GM23338 (cell line): ENCODE measurements at places on chromosomes 1 and 21.

- DNase-seq: no peak
Measured at GRCh38 chr1:9985001-9985400, 12.0 kb upstream of the RBP7 start.

DNA sequence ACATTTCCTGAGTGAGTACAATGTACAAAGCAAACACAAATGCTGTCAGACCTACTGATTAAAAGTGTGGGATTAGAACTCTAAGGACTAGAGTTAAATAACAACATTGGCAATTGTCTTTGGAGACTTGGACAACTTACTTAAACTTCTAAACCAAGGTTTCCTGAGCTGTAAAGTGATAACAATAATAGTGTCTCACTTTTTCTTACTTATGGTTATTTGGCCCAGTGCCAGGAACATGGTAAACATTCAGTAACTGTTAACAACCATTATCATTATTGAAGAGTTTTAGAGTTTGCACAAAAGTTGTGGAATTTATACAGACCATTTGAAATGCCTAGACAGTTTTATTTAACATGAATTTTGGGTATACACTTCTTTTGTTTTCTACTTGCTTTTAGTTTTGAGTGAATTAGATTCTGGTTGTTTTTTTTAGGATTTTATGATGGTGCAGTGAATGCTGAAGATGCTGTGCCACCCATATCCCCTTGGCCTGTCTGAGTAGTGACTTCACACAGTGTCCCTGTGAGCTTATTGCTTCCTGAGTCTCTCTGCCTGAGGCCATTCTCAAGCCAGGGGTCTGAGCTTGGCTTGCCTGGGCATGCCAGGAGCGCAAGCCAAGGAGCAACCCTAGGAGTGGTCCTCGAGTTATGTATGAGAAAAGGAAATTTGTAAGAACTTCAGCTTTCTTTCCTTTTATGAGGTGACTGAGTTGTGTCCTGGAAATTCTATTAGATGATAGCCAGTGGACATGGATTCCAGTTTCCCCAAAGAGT is 932.8 kb downstream of the TTLL7 start:
- no peak for DNase-seq

DNA sequence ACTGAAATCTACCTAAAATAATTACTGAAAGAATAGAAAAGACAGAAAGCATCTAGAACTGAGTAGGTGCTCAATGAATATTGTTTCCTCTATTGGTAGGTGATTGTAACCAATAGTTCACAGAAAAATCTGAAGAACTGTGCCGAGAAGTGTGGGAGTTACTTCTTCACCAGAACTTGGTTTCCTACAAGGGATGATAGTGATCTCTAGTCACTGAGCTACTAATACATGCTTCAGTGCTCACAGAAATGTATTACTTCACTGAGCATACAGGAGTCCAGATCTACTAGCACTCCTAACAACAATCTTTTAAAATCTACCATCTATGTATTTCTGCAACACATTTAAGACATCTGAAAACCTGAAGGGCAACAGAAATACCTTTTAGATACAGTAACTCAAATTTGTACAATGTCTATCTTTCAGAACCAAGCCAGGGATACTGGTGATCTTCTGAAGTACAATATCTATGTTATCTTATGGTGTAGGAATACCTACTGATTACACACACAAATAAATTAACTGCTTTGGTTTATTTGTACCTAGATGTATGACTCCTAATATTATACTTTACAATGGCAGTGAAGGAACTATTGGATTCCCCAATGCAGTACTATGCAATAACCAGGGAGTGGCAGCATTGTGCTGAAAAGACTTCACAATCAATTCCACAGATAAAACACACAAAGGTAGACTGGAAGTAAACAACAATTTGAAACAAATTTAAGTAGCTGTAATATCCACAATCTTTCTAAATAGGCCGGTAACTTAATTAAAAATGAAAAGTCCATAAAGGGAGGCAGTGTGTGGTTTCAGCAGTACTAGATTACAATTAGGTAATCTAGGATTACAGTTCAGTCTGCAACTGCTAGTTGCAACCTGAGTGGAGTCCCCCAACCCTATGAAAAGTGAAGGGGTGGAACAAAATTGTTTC is 243.0 kb downstream of the SLC45A1 start:
- peak; percentile 75 for DNase-seq

DNA sequence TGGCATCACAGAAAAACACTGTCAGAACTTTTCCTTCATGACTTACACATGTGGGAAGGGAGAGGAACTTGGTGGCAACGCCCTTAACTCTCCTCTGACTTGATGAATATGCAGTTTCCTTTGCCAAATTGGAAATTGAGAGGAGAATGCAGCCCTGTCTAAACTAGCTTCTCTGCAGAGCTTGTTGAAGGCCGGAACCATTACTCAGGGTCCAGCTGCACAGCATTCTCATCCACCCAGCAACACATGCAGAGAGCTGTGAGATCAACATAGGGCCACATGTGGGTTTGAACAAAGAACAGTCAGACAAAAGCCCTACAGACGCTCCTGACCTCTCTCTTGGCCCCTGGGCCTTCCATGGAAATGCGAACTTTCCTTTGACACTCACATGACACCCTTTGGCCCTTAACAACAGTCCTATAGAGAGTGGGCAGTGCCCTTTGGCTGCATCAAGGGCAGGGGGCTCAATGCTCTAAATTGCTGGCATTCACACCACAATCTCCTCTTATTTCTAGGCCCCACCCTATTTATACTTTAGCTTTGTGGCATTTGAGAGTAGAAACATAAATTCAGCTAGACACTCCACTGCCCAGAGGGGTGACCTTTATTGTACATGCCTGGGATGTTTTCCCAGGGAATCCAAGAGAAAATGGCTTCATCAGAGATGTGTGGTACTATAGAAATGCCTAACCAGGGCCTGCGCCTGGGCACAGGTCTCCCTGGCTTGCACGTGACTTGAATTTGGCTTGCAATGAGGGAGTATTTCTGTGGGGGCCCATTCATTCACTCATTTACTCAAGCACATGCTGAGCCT is 64.4 kb downstream of the CDC7 start:
- no peak for DNase-seq

- DNase-seq: peak; percentile 49
Measured at GRCh38 chr1:36769886-36770830, 264.2 kb downstream of the GRIK3 start.

GRCh38 chr1:206719169-206719839 is 34.6 kb downstream of the MAPKAPK2 start:
- no peak for DNase-seq

- no peak for DNase-seq
Measured at GRCh38 chr1:20830378-20830777, 43.3 kb upstream of the HP1BP3 start.

DNA sequence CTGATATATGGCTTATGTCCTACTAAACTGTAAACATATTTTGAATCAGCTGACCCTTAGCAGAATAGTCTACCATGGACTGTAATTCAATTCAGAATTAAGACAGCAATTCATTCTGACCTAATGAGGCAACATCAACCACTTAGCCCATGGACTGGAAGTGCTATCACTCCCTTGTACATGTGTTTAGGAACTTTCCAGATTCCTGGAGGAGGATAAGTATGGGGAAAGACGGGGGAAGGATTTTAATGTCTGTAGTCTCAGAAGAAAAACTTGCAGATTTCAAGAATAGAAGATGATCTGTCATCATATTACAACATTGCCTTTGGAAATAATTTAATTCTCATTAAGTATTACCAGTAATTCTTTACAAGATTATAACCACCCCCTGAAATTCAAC is 56.3 kb downstream of the PTGFR start:
- no peak for DNase-seq

GRCh38 chr1:19645411-19646251 is 1.5 kb downstream of the NBL1 start:
- no peak for DNase-seq

DNA sequence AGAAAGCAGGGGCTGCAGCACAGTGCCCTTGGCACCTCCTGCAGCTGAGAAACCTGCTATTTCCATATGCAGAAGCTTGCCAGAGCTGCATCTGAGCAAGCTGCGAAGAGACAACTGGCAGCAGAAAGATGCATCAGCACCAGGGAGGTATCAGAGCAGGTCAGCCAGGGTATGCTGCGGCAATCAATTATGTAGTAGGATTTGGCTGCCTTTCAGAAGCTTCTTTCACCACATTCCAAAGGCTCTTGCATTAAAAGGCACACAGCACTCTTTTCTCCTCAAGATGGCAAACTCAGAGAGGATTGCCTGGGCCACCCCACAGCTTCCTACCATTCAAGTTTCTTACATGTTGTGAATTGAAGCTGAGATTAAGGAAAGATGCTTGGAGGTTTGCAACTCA is 47.6 kb upstream of the RAP1A start:
- peak; percentile 22 for DNase-seq

GRCh38 chr1:19735440-19736127 is 64.1 kb downstream of the TMCO4 start:
- no peak for DNase-seq

- DNase-seq: no peak
Measured at GRCh38 chr1:177969109-177969508, 749 bp downstream of the SEC16B start.

- no peak for DNase-seq
Measured at GRCh38 chr21:33290441-33290840, 24.3 kb downstream of the IL10RB start.

DNA sequence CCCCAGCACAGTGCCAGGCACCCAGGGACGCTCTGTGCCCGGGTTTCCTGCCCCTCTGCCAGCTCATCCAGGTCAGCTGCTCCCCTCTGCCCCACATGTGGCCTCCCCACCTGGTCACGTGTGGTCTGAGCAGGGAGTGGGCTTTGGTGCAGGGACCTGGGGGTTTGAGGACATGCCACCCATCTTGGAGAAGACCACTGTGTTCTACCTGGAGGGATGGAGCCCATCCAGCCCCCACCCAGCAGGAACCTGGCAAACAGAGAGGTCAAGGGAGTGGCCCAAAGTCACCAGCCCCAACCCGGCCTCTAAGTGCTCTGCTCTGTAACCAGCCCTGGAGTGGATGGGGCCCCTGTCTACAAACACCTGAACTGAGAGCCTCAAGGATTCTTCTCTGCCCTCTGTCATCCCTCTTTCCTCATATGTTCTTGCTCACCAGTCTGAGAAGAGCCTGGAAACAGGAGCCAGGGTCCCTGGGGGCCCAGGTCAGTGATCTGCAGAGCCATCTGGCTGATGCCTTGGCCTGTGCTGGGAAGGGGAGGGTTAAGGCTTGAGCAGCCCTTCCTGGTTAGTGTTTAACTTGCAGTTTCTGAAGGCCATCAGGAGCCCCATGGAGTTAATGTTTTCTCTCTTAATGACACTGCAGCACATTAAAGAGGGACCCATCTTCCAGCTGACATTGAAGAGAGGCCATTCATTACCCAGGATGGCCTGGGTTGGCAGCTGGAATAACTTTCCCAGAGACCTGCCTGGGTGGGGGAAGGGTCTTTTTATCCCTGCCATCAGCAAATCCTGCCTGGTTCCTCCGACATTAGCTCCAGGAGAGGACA is 235.4 kb downstream of the PTPRU start:
- DNase-seq: no peak

DNA sequence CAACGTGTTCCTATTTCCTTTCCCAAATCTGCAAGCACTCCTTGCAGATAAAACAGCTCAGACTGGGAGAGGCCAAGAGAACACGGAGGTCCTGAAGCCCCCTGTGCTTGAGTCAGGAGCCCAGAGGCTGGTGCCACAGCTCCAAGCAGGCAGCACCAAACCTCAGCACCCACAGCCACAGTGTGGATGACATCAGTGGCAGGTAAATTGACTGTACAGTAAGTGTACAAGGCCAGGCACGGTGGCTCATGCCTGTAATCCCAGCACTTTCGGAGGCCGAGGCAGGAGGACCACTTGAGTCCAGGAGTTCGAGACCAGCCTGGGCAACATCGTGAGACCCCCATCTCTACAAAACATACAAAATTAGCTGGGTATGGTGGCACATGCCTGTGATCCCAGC is 1.9 kb upstream of the COL6A1 start:
- no peak for DNase-seq

- DNase-seq: no peak
Measured at GRCh38 chr21:45266518-45267389, 20.9 kb downstream of the POFUT2 start.

- peak; percentile 62 for DNase-seq
Measured at GRCh38 chr1:182952677-182953444, at the start of gene SHCBP1L. SHCBP1L (minus strand) TSS chr1:182953166; CDS start chr1:182953133, 33 bp downstream.

GRCh38 chr21:44366586-44367211 is 13.3 kb downstream of the TRPM2 start:
- DNase-seq: no peak

GRCh38 chr1:33047290-33047689 is 10.6 kb upstream of the AK2 start:
- no peak for DNase-seq

GRCh38 chr1:217281332-217281731 is 349.6 kb downstream of the GPATCH2 start:
- no peak for DNase-seq

GRCh38 chr1:153629971-153630370 is 1.7 kb downstream of the S100A1 start:
- no peak for DNase-seq

GRCh38 chr1:6592441-6592840 is 10.2 kb downstream of the KLHL21 start:
- DNase-seq: no peak

DNA sequence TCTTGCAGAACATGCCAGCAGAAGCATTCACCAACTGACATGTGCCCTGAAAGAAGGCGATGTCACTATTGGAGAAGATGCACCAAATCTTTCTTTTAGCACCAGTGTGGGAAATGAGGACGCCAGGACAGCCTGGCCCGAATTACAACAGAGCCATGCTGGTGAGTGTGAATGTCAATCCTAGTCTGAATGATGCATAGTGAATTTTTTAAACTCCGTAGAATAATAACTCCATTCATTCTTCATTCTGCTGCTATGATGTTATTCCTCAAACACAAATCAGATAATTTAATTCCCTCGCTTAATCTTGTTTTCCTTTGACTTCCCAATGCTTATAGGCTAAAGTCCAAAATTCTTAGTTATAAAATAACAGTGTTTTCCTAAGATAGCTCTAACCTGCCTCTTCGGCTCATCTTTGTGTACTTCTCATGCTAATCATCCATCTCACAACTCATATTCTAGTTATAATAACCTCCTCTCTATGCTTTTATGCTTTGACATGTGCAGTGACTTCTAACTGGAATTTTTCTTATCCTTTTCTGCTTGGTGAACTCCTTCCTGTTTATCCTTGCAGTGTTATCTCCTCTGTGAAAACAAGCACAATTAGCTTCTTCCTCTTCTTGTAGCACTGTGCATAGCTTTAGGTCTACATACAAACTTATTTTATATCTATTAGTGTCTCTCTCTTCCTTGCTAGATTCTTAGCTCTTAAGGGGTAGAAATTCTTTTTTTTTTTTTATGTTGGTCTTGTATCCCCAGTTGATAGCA is 14.4 kb downstream of the SDCCAG8 start:
- no peak for DNase-seq

GRCh38 chr1:55635856-55636255 is 420.7 kb upstream of the USP24 start:
- DNase-seq: no peak
